Inflammatory macrophage treated with lipopolysaccharide for 1 hour (primary cell): ENCODE measurements at places on chromosomes 11 and 22.

- no peak for DNase-seq
These were observed 606 bp downstream of the DRG1 start for GRCh38 chr22:31400023-31400397.

- DNase-seq: no peak
These were observed 13.1 kb upstream of the HIKESHI start for GRCh38 chr11:86288776-86289507.

GRCh38 chr11:108543316-108543964 is 45.3 kb upstream of the POGLUT3 start:
- no peak for DNase-seq

GRCh38 chr11:57416436-57416835 is 10.5 kb downstream of the SLC43A3 start:
- DNase-seq: no peak

GRCh38 chr11:1391165-1392075 is 1.7 kb downstream of the BRSK2 start:
- DNase-seq: no peak

- no peak for DNase-seq
These were observed 86.7 kb downstream of the ARHGAP8 start for GRCh38 chr22:44839061-44839460.
